ENCODE measurements at places on chromosomes 3 and 15. TPM values are rescaled to one million over a fixed set of nuclear protein-coding genes. Genes with fewer than 3 reads are reported as not detected.

- DNase-seq: no peak
These were observed 1.1 kb downstream of the TM4SF4 start for GRCh38 chr3:149475451-149476060.

DNA sequence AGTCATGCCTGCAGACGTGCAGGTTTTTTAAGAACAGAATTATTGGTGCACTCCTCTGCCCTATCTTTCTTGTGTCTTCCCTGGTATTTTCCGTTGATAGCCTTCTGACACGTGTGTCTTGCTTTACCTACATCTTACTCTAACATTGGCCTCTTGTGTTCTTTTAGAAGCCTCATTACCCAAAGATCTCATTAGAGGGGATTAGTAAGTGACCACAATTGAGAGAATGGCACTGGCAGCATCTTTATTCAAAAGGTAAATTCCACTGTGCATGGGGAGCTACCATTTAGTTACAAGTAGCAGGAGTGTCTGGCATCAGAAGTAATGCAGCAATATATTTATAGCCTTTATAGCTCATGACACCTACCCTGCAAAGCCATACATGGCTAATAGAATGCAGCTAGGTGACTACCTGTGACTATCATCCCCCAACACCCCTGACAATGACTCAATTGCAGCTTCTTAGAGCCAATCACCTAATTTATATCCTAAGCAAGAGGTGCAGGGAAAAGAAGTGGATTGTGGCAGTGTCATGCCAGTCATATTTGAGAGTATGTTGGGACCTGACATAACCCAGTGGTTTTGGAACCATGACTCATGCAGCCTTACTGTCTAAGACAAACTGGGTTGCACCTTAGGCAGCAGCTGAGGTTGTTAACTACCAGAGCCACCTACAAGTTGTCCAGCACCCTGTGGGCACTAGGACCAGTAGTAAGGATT lies 164.8 kb downstream of the GRM7 start:
- no peak for DNase-seq

- DNase-seq: no peak
These were observed 63.8 kb downstream of the TTC23 start for GRCh38 chr15:99185414-99186130.

GRCh38 chr3:8070011-8070410 lies 431.6 kb upstream of the LMCD1 start:
- peak; percentile 57 for DNase-seq

Gene LDHAL6B
- total RNA-seq: 3.6 TPM

DNA sequence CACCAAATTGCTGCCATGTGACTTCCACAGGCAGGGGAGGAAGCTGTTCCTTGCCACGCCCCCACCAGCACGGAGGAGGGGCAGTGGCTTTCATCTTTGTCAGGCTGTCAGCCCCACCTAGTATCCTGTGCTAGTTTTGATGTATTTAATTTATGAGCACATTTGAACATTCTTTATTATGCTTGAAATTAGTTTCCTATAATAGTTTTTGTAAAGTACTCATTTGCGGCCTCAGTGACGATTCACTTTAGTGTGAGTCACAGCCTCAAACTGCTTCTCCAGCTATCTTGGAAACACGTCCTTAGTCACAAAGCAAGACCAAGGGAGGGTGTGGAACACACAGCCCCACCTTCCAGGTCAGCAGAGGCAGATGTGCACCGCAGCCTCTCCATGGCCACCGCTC lies 239.9 kb upstream of the ATP10A start:
- DNase-seq: no peak

GRCh38 chr3:100978011-100978659 lies 15.1 kb downstream of the ABI3BP start:
- peak; percentile 73 for DNase-seq

GRCh38 chr15:55257938-55258337 lies 31.7 kb downstream of the RAB27A start:
- DNase-seq: no peak

DNA sequence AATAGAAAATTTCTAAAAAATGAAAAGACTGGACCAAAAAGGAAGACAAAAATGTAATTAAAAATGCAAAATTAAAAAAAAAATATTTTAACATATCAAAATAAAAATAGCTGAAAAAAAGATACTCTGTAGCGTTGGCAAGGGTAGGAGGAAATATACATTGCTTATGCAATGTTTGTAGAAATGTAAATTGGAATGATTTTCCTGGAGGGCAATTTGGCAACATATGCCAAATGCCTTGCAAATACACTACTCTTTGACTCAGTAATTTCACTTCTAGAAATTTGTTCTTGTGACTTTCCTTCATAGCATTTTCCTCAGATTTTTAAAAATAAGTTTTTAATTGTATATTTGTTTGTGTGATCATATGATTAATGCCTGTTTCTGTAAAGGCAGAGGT lies 296.6 kb downstream of the ZNF621 start:
- DNase-seq: no peak

DNA sequence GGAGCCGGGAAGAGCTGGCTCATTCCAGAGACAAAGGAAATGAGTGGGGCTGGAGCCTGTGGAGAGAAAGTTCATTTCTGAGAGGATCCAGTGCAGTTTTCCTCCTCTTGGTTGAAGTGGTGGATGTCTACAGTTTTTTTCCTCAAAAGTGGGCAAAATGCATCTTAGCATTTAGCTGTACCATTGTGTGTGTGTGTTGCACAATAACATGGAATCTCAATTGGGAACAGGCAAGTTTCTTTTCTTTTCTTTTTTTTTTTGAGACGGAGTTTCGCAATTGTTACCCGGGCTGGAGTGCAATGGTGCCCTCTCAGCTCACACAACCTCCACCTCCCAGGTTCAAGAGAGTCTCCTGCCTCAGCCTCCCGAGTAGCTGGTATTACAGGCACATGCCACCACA lies 101.5 kb upstream of the UBE2E1 start:
- no peak for DNase-seq

Measured in umbilical cord (tissue), 2 donors.